ENCODE measurements at places on chromosomes 12 and 14.

DNA sequence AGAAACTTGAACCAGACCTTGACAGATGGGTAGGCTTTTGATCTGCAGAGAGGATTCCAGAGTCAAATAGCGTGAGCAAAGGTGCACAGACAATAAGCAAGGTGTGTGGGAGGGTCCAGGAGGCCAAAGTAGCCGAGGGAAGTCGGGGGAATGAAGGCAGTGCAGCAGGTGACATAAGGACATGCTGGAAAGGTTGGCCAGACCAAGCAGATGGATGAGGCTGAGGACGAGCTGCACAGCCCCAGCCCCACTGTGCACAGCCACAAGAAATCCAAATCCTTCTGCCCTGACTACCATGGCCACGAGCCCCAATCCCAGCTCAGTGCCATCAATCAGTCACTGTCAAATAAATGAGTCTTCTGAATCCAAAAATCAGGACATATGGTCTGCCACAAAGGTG lies 5.4 kb downstream of the TTC7B start:
- DNase-seq: no peak

- no peak for DNase-seq
These were observed 682 bp downstream of the ERBB3 start for GRCh38 chr12:56080556-56081138.

GRCh38 chr12:80598004-80598606 lies 109.3 kb upstream of the MYF6 start:
- DNase-seq: no peak

DNA sequence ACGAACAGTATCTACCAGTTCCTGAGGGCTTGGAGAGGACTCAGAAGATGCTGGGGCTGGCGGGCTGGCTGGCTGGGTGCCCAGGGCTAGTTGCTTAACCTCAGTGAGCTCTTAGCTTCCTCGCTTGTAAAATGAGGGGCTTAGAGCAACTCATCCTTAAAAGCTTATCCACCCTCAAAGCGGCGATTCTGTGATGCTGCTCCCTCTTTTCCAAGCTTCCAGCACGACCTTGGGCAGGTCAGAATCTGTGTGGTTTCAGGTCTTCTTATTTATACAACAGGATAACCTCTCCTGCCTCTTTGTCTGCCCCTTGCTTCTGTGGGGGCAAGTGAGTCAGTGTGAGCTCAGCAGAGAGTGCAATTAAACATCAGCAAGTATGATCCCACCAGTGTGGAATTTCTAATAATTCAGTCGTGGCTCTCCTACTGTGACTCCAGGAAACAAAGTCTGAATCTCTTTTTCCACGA lies 281.8 kb downstream of the KSR2 start:
- no peak for DNase-seq

DNA sequence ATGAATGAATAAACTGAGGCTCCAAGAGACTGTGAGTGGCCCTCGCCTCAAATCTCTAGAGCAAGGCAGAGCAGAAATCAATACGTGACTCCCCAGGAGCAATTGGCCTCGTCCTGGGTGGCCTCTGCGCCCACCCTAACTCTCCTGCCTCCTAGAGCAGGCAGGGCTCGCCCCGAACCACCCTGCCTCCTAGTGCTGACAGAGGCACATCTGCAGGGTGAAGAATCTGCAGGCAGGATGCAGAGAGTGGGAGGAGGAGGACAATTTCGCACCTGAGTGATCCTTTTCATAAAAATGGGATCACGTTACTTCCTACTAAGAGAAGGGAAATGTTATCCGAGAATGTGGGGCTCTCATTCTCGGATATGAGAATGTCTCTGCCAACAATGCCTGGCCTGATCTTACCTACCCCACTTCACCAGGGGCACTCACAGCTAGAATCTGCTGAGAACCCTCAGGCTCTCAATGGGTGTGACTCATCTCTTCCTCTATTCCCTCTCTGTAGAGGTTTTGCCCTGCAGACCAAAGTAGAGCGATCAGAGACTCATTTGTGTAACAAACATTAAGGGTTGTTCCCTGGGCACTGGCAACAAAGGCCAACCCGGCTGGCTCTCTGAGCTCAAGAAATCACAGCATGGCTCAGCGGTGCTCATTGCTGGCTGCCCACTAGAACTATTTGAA lies 61.7 kb upstream of the BCL2L14 start:
- DNase-seq: no peak

- DNase-seq: no peak
These were observed 71.5 kb downstream of the ADGRD1 start for GRCh38 chr12:131025234-131025633.

DNA sequence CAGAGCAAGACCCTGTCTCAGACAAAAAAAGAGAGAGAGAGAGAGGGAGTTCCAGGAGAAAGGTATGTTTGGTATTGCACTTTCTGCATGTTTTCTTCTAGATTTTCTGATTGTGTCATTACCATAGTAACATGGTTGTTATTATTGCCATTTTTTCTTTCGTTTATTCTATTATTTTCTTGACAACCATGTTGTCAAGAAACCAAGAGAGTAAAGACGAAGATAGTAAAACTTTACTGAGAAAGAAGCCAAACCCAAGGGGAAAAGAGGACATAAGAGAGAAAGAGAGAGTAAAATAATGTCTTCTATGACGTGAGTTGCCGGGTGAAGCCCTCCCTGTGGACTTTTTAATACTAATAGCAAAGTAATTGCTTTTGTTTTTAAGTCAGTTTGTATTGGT lies 1186.0 kb upstream of the SEL1L start:
- DNase-seq: no peak

- no peak for DNase-seq
These were observed 664.7 kb downstream of the NRXN3 start for GRCh38 chr14:78834766-78835451.

DNA sequence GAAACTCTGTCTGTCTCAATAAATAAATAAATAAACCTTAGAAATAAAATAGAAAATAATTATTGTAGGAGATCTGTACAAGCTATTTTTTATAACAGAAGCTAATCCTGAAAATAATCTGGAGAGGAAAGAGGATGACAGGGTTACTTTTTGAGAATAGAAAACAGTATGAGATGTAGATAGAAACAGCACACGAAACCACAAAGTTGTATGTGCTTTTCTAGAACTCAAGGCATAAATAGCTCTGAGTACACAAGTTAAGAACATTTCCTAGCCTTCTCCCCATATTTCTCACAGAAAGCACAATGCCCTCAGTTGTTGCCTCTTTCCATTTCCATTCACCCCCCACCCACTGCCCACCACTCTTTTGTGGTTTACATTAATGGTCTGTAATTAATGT lies 35.7 kb downstream of the SLC38A4 start:
- no peak for DNase-seq

- no peak for DNase-seq
These were observed 31.6 kb downstream of the TBC1D15 start for GRCh38 chr12:71871116-71871515.

GRCh38 chr12:130456375-130457199 lies 118.9 kb downstream of the PIWIL1 start:
- no peak for DNase-seq

- DNase-seq: no peak
These were observed 143.9 kb downstream of the SYNE2 start for GRCh38 chr14:63996625-63997220.

DNA sequence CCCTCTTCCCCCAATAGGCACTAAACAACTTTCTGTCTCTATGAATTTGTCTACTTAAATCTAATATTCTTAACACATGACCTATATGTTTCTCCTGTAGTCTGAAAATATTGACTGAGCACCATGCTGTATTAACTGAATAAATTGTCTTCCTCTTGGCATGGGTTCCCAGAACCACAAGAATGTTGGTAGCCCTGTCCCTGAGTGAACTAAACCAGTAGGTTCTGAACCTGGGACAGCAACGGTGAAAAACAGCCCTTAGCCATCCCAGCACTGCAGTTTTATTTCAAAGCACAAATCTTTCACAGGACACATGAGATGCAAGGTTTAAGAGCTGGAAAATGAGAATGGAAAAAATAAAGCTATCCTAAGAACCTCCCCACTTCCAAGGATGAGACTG lies 20.4 kb upstream of the HSP90B1 start:
- no peak for DNase-seq

- no peak for DNase-seq
These were observed 38.2 kb upstream of the OAS1 start for GRCh38 chr12:112868459-112869041.

DNA sequence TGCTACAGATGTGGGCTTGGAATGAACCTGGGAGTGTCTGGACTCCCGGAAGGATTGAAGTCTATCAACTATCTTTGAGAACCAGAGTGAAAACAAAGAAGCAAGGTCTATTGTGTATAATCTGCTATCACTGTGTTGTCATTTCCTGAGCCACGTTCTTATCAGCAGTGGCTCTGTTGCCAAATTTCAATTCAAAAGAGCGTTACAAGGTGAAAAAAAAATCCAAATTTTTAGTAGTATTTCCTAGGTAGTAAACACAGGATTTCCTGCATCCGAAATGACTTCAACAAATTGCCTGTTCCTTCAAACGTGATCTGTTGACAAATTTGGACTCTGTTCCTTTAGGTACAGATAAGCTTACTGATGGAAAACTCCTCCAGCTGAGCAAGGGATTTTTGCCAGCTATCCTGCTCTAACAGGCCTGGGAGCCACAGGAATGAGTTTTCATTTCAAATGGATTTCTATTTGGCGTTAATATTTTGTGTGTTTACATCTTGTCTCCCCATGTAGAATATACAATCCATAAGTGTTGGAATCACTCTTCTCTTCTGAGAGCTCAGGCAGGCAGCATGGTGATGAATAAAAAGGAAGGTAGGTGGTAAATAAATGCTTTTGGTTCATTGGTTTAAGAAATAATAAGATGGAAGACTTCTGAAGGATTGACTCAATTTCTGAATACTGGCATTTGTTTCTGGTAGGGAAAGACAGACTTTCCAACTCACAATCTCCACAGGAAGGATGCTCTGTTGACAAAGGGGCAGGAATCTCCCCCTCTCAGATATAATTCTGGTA lies 58.5 kb downstream of the GPR135 start:
- no peak for DNase-seq

- DNase-seq: no peak
These were observed 118.5 kb downstream of the RFLNA start for GRCh38 chr12:124413401-124413800.

GRCh38 chr14:105924951-105925591 lies 398.7 kb downstream of the TMEM121 start:
- no peak for DNase-seq

DNA sequence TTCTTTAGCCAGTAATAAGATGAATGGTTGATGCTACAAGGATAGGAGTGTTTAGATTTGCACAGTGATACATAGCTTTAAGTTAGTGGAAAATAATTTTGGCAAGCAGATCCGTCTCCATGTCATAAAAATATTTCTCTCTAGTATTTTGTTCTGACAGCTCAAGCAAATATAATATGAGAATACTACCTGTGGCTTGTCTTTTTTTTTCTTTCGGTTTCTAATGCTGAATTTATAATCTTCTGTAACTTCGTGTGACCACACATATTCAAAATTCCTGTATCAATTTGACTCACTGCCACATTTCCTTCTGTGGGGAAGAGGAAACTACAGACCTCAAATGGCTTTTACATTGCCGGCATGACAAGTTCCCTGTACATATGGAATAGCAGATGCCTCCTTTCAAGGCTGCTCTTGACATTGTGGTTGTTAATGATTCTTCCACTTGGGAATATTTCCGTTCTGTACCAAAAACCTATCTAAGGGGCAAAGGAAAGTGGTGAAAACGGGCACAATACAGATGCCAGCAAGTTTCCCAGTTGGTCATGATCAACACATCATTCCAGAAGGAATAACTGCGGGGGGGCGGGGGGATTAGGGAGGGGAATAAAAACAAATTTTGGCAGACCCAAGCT lies 103.6 kb upstream of the CCDC91 start:
- no peak for DNase-seq

DNA sequence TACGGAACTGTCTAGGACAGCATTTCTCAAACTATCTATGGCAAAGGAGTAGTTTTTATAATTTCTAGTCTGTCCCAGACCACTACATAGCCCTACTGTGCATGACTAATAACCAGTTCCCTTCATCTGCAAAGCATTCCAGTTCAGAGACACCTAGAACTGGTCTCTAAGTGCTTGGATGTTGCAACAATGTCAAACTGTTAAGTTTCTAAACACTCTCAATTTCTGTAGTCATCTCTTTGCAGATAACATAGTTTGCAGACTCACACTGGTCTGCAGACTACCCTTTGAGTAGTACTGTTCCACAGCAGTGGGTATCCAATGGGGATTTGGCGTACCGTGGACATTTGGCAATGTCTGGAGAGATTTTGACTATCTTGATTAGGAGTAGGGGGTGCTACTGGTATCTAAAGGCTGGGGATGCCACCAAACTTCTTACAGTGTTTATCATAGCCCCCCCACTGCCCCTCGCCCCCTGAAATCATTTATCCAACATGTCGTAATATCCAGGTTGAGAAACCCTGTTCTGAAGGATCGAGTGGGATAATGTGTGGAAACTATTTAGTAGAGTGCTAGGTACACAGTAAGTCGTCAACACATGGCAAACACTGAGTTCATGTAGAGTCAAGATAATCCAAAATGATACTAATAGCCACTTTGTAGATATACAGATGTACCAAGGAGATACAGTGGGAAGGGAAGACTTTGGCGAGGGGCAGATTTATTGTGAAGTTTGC lies 1.7 kb downstream of the C12orf76 start:
- no peak for DNase-seq

DNA sequence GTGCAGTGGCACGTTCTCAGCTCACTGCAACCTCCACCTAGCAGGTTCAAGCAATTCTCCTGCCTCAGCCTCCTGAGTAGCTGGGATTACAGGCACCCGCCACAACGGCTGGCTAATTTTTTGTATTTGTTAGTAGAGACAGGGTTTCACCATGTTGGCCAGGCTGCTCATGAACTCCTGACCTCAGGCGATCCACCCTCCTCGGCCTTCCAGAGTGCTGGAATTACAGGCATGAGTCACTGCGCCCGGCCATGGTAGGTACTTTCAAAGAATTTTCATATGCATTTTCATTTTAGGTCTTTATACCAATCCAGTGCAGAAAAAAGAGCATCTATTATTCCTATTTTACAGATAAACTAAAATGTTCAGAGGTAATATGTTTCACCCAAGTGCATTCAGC lies 411.3 kb upstream of the USP15 start:
- DNase-seq: no peak

DNA sequence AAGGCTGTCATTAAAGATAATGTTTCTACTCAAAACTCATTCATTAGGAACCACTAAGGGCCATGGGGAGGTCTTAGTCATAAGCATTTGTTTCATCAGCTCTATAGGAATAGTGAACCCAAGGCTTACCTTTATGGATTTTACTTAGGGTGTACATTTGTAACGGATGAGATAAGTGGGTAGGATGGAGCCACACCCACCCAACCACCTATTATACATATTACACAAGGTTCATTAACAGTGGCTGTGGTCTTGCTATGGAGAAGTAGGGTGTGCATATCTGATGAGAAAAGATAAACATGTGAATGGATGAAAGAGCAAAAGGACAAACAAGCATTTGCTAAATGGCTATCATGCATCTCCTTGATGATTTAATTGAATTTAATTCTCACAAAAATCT lies 39.6 kb upstream of the ITPR2 start:
- DNase-seq: no peak
